ENCODE measurements at places on chromosomes 7 and 10. TPM values are rescaled to one million over a fixed set of nuclear protein-coding genes. Genes with fewer than 3 reads are reported as not detected.

DNA sequence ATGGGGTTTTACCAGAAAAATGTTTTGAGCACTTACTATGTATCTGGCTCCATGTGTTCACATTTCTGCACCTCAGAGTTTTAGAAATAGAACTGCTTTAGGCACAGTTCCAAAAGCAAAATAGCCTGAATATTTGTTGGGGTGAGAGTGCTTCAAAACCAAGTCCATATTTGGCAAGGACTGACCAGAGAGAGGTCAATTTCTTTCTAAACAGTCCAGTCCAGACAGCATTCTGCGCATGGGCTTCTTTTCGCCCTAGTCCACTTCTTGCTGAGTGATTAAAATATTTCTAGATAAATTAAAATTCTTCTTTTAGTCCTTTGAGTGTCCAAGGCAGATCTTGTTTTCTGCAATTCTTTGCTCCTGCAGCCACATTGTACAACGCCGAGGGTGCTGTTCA, 427.0 kb downstream of the PHTF2 start:
- no peak for DNase-seq

GRCh38 chr7:32892521-32893206, 1.1 kb upstream of the KBTBD2 start:
- peak; percentile 65 for DNase-seq

DNA sequence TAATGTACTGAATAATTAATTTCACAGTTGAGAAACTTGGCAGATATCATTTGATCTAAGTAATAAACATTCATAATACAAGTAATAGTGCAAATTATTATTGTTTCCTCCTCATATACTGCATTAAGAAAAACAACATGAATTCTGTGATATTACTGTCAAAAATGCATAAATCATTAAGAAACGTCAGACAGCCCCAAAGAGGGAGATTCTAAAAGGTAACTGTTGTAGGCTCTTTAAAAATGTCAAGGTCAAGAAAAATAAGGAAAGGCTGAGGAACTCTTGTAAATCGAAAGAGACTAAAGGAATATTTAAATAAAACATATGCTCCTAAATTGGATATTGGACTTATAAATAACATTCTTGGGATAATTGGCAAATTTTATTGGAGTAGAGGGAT, 67.9 kb downstream of the CABCOCO1 start:
- no peak for DNase-seq

- no peak for DNase-seq
Measured at GRCh38 chr7:3404501-3404900, 103.4 kb downstream of the SDK1 start.

DNA sequence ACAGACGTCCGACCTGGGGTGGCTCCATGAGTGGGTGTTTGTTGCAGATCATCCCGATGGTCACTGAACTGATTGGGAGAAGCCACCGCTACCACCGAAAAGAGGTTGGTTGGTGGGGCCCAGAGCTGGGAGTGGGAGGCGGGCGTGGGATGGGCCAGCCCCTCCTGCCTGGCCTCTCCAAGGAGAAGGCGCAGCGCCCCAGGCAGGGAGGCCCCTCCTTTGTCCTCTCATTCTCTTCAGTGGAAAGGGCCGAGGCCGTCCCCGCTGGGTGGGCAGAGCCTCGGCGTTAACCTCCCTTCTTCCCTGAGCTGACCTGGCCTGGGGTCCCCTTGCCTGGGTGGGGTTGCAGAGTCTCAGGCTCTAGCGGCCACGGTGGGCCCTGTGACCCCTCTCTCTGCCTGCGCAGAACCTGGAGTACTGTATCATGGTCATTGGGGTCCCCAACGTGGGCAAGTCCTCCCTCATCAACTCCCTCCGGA, 5.2 kb downstream of the MTG1 start:
- no peak for DNase-seq

DNA sequence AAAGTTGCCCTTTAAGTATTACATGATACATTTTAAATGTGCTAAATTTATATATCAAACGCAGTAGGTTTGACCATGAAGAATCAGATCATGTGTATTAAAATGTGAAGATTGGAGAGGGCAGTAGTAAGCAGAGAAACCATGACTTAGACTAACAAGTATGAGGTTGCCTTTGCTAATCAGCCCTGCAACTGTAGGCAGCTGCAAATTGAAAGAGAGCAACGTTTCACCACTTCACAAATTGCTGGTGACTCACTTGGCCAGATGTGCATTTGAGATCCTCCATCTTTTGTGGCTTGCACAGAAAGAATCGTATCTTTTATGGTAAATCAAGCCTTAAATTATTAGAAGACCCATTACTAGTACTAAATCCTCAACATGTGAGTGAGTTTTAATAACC, 10.1 kb upstream of the SEMA3A start:
- DNase-seq = no peak

GRCh38 chr7:151367284-151367683, 25.7 kb downstream of the NUB1 start:
- DNase-seq = no peak

GRCh38 chr7:143239813-143240212, 18.0 kb downstream of the TAS2R40 start:
- DNase-seq = no peak

- no peak for DNase-seq
Measured at GRCh38 chr7:29363636-29364425, 169.3 kb downstream of the CHN2 start.

DNA sequence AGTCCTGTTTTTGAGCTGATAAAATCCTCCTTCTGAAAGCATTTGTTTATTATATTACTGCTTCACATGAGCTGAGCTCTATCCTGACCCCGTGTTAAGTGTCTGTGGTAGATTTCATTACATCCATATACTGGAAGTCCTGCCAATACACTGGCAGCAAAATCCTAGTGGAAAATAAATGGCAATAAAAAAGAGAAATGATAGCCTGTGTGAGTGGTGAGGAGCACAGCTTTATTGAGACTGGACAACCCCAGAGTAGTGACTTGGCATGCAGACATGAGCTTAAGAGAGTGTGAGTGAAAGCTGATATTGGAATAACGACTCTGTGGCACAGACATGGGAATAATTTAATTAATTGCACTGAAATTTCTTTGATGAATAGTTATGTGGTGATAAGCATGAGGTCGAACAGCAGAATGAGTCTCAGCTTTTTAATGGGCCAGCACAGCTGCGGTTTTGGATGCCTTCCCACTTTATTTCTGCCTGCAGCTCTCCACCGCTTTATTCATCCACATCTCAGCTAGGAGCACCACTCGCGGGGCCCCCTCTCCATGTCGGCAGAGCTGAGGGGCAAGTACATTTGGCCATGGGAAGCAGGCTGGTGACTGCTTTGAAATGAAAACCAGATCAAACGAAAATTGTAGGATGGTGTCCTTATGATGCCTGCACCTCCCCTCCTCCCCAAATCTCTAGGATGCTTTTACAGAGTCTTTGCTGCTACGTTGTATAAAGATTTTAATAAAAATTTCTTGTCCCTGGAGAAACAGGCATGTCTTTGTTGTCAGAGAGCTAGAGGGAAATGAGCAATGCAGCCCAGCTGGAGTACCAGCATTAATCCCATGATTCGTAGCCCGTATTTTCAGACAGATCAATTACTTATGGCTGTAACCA, 494.3 kb downstream of the AUTS2 start:
- peak; percentile 31 for DNase-seq

GRCh38 chr10:117736655-117737054, 194.1 kb downstream of the EMX2 start:
- DNase-seq = no peak

GRCh38 chr10:68925489-68925888, 24.4 kb downstream of the DDX50 start:
- no peak for DNase-seq

DNA sequence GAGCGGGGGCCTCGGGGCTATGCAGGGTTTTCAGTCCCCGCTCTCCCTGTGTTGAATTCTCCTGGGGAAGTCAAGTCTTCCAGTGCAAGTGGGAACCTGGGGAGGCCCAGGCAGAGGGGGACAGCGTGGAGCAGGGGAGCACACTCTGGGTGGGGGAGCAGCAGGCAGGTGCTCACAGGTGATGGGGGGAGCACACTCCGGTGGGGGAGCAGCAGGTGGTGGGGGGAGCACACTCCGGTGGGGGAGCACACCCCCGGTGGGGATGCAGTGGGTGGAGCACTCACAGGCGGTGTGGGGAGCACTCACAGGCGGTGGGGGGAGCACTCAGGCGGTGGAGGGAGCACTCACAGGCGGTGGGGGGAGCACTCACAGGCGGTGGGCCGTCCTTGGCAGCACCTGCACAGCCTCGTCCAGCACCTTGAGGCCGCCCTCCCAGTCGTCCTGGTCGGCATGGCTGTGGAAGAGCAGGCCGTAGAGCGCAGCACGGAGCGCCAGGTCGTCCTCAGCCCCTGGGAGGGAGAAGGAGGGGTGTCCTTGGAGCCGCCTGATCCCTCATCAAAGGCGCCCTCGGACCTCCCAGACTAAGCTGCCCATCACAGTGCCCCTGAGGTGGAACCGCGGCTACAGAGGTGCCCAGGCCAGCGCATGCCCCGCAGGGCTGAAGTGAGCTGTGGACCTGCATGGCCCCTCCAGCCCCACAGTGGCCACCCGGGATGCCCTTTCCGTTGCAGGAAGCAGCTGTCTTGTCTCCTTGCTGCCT, 56.7 kb downstream of the CFAP46 start:
- DNase-seq = peak; percentile 15

DNA sequence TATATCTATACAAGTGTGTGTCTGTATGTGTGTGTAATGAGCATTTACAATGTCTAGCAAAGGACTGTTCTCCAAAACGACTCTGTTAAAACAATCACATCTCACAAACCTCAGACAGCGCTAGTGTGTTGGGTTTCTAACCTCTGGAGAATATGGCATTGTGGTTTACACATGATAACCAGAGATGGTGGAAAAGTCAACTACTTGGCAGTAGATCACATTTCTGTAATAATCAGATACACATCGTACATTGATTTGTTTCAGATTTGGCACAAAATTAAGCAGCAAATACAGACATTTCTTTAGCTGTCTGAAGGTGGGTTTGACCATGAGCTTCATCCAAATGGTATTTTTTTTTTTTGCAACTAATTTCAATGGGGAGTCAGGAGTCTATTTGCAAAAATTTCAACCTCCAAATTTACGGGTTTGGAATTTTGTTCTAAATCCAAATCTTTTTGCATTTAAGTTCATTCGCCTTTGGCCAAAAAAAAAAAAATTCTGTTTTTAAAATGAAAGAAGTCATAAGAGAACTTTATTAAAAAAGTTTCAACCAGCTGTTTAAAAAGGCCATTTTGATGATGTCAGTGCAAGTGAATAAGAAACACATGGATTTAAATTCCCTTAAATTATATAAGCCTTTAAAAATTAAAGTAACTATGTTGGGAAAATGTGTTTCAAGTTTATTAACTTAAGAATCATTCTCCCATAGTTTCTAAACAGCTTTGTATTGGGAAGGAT, 127.8 kb downstream of the TMEM26 start:
- DNase-seq = no peak

DNA sequence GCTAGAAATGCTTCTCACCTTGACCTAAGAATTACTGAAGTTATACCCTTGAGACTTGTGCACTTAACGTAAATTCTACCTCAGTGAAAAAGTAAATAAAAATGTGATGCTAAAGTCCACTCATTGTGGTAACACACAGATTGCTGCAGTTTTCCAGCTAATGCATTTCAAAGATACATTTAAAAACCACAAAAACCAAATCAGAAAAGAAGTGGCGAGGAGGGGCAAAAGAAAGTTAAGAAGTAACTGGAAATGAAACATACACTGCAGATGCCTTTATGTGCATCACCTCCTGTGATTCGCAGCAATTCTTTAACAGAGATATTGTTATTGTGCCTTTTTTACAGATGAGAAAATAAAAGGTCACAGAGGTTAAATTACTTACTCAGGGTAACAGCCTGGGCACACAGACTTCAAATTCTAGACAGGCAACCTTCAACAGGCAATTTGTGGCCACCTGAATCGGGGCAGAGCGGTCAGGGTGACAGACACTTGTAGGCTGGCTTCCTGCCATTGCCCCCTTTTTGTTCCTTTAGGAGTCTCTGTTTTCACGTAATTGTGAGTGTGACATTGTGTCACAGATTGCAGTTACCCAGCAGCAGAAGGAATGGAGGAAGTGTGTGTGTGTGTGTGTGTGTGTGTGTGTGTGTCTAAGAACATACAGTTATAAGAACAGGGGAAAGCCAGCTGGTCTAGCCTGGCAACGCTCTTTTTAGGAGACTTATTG, 1.9 kb downstream of the WIPF3 start:
- no peak for DNase-seq

DNA sequence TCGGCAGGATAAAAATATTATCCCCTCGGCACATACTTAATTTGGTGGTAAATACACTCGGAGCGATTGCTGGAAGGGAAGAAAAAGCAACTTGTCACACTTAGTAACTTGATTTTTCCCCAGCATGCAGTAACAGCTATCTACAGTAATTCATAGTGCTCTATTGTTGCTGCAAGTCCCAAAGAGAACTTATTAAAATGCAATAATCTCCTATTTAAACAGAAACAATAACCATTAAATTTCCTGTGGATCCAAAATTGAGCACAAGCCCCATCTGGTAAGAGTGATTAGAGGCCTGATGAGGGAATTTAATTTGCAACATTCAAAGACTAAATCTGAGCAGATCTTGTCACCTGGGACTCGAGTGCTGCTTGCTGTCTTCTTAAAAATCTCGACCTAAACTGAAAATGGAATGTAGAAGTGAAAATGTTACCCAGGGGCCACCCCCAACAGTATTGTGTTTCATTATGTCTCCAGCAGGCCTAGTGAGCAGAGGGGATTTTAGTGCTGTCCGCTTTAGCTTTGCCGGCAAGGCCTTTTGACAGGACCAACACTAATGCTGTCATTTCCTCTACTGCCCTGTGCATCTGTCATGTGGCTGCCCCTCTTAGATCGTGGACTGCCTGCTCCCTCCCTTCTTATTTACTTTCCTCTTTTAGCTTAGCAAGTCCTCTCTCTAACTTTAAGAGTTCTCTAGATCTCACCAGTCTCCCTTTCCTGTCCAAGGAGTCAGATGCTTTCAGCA, 639.7 kb downstream of the AUTS2 start:
- DNase-seq = no peak

DNA sequence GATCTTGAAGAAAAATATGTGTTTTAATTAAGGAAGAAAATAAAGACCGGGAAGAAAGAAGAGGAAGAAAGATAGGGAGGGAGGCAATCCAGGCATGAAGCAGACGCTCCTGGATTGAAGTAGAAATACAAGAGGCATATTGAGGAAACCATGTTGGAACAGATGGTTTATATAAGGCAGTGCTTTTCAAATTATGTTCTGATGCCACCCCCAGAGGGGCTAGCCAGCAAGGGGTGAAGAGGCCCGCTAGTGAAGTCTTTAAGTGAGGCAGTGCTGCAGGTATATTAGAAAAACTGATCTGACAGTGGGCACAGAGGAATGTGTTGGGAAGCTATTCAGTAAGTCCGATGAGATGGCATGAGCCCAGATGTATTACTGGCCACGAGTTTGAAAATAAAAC, 40.1 kb downstream of the REEP3 start:
- DNase-seq = no peak

GRCh38 chr7:90919816-90920215, 323.7 kb downstream of the CDK14 start:
- no peak for DNase-seq

- DNase-seq = no peak
Measured at GRCh38 chr7:110720626-110721025, 370.3 kb upstream of the LRRN3 start.

- no peak for DNase-seq
Measured at GRCh38 chr10:99908512-99908911, 101.2 kb downstream of the DNMBP start.

The PPP1R17 gene
- total RNA-seq = not detected

The GNB2 gene
- 112 TPM for total RNA-seq

The PTPRN2 gene
- total RNA-seq = 1.3 TPM

The PHF14 gene
- total RNA-seq = 16.4 TPM

The WNT8B gene
- not detected for total RNA-seq

The LRRD1 gene
- total RNA-seq = not detected

The CCDC186 gene
- 17.7 TPM for total RNA-seq

The NPY4R2 gene
- total RNA-seq = not detected

The NYAP1 gene
- 0.32 TPM for total RNA-seq

The RTKN2 gene
- not detected for total RNA-seq

All from left ventricle myocardium superior (tissue), 1 donor.